Right atrium auricular region (tissue), 2 donors: ENCODE measurements at places on chromosomes 12 and 14. TPM values are rescaled to one million over a fixed set of nuclear protein-coding genes. Genes with fewer than 3 reads are reported as not detected.
A peak's percentile ranks its signal among the peaks of the same experiment; 100 is the strongest.

- no peaks in the 10 kb centered on the region for H3K36me3 ChIP-seq
- DNase-seq = no peak
- no peaks in the 10 kb centered on the region for H3K4me1 ChIP-seq
- H3K27me3 ChIP-seq = no peaks in the 10 kb centered on the region
- H3K4me3 ChIP-seq = no peak overlapping the region
These were observed 44.3 kb downstream of the CCDC92 start for GRCh38 chr12:123928274-123928865.

GRCh38 chr14:63677891-63678379 lies 36.3 kb upstream of the WDR89 start:
- no peak overlapping the region for H3K4me3 ChIP-seq
- no peaks in the 10 kb centered on the region for H3K4me1 ChIP-seq
- no peaks in the 10 kb centered on the region for H3K36me3 ChIP-seq
- no peak overlapping the region for H3K27ac ChIP-seq
- no peak for DNase-seq
- H3K27me3 ChIP-seq = no peaks in the 10 kb centered on the region

Gene FOXN4
- total RNA-seq = not detected

GRCh38 chr12:108788911-108789310 lies 57.6 kb upstream of the CORO1C start:
- DNase-seq = no peak
- H3K4me3 ChIP-seq = no peak overlapping the region
- peaks cover 66% of the 10 kb centered on the region for H3K4me1 ChIP-seq
- H3K27ac ChIP-seq = peak overlapping the region; percentile 70

- no peaks in the 10 kb centered on the region for H3K27me3 ChIP-seq
- H3K4me1 ChIP-seq = no peaks in the 10 kb centered on the region
- no peak for DNase-seq
- no peaks in the 10 kb centered on the region for H3K36me3 ChIP-seq
These were observed 34.2 kb downstream of the ATP2B1 start for GRCh38 chr12:89674326-89674942.

Gene ACSM4
- not detected for total RNA-seq

- peak overlapping the region; percentile 75 for H3K27ac ChIP-seq
- peak; percentile 81 for DNase-seq
- H3K27me3 ChIP-seq = no peaks in the 10 kb centered on the region
- peaks cover 4% of the 10 kb centered on the region for H3K4me1 ChIP-seq
- no peaks in the 10 kb centered on the region for H3K36me3 ChIP-seq
These were observed 73.4 kb upstream of the EIF5 start for GRCh38 chr14:103260629-103261124.

Gene RDH16
- 0.16 TPM for total RNA-seq

GRCh38 chr14:77133720-77134338 lies 7.8 kb downstream of the ZDHHC22 start:
- H3K27ac ChIP-seq = no peak overlapping the region
- H3K36me3 ChIP-seq = no peaks in the 10 kb centered on the region
- DNase-seq = no peak
- no peaks in the 10 kb centered on the region for H3K27me3 ChIP-seq
- H3K4me3 ChIP-seq = no peak overlapping the region
- H3K4me1 ChIP-seq = no peaks in the 10 kb centered on the region

DNA sequence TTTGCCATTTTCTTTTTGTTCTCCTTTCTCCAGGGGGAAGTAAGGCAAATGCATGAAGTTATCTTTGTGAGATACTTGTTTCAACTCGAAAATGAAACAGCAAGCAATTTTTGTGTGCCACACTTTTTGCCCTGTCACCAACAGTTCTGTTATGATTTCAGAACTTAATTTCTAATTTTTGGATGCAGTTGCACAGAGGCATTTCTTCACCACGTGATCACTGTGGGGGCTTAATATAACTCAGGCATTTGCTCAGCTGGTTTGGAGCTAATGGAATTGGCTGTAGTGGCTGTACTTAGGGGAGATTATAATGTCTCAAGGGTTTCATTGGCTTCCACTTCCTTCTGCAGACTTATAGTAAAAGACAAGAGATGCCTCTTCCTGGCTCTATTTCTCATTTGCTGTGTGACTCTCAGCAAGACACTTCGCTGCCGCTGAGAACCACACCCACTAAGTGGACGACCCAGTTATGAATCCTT lies 452.4 kb downstream of the RAD51B start:
- no peak overlapping the region for H3K4me3 ChIP-seq
- no peak for DNase-seq
- no peaks in the 10 kb centered on the region for H3K27me3 ChIP-seq
- H3K4me1 ChIP-seq = peaks cover 12% of the 10 kb centered on the region
- H3K27ac ChIP-seq = no peak overlapping the region

Gene PLEKHG7
- not detected for total RNA-seq

- H3K27me3 ChIP-seq = no peaks in the 10 kb centered on the region
- no peaks in the 10 kb centered on the region for H3K36me3 ChIP-seq
These were observed 13.3 kb downstream of the MOAP1 start for GRCh38 chr14:93171376-93171775.

- H3K4me1 ChIP-seq = no peaks in the 10 kb centered on the region
- no peak overlapping the region for H3K4me3 ChIP-seq
- H3K36me3 ChIP-seq = no peaks in the 10 kb centered on the region
- H3K27me3 ChIP-seq = no peaks in the 10 kb centered on the region
- no peak for DNase-seq
These were observed 120.0 kb downstream of the CPNE8 start for GRCh38 chr12:38785381-38785780.

GRCh38 chr14:93303659-93304058 lies 29.2 kb downstream of the BTBD7 start:
- H3K4me3 ChIP-seq = no peak overlapping the region
- DNase-seq = no peak
- no peaks in the 10 kb centered on the region for H3K27me3 ChIP-seq
- H3K4me1 ChIP-seq = no peaks in the 10 kb centered on the region

GRCh38 chr14:95713596-95714371 lies at the start of gene TCL1A:
TCL1A (minus strand) TSS chr14:95714125; CDS start chr14:95714066, 59 bp downstream.
- no peaks in the 10 kb centered on the region for H3K36me3 ChIP-seq
- H3K4me1 ChIP-seq = no peaks in the 10 kb centered on the region
- H3K27ac ChIP-seq = no peak within 1 kb of the TSS
- DNase-seq = no peak

Gene FAM186B
- total RNA-seq = not detected

GRCh38 chr12:1551496-1551895 lies 42.9 kb downstream of the FBXL14 start:
- no peak overlapping the region for H3K4me3 ChIP-seq
- no peak for DNase-seq
- H3K27me3 ChIP-seq = no peaks in the 10 kb centered on the region
- H3K27ac ChIP-seq = no peak overlapping the region
- H3K36me3 ChIP-seq = no peaks in the 10 kb centered on the region

Gene TEX52
- not detected for total RNA-seq

Gene AKAP3
- 7.1 TPM for total RNA-seq

Gene KLRB1
- not detected for total RNA-seq

- peak; percentile 81 for DNase-seq
- no peaks in the 10 kb centered on the region for H3K36me3 ChIP-seq
- no peaks in the 10 kb centered on the region for H3K27me3 ChIP-seq
- no peak overlapping the region for H3K4me3 ChIP-seq
These were observed 30.1 kb upstream of the PPP2R5C start for GRCh38 chr14:101731187-101732080.

Gene PROX2
- total RNA-seq = not detected

Gene RPGRIP1
- not detected for total RNA-seq

GRCh38 chr12:62631471-62632410 lies 165.1 kb downstream of the MON2 start:
- H3K27me3 ChIP-seq = no peaks in the 10 kb centered on the region
- peaks cover 12% of the 10 kb centered on the region for H3K4me1 ChIP-seq
- peak overlapping the region; percentile 72 for H3K27ac ChIP-seq

GRCh38 chr12:26056335-26056734 lies 68.5 kb downstream of the BHLHE41 start:
- no peak for DNase-seq
- no peaks in the 10 kb centered on the region for H3K4me1 ChIP-seq
- H3K27ac ChIP-seq = no peak overlapping the region
- no peaks in the 10 kb centered on the region for H3K27me3 ChIP-seq
- no peak overlapping the region for H3K4me3 ChIP-seq

Gene KCNK10
- total RNA-seq = not detected

Gene SOX5
- total RNA-seq = 5.6 TPM

GRCh38 chr12:32586390-32586789 lies 92.7 kb upstream of the DNM1L start:
- H3K4me1 ChIP-seq = no peaks in the 10 kb centered on the region
- no peak overlapping the region for H3K27ac ChIP-seq

Gene LBHD2
- total RNA-seq = not detected

DNA sequence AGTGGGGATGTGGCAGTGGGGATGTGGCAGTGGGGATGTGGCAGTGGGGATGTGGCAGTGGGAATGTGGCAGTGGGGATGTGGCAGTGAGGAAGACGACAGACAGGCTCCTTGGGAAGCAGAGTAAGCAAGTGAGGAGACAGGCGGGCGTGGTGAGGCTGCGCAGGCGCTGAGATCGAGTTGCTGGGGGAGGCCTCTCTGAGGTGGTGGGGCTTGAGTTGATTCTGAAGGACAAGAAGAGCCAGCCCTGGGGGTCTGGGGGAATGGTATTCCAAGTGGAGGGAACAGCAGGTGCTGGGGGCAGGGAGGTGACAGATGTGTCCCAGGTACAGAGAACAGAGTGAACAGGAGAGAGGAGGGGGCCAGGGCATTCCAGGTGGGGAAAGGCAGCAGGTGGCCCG lies 33.8 kb upstream of the TSPAN9 start:
- H3K27ac ChIP-seq = no peak overlapping the region
- DNase-seq = no peak
- no peaks in the 10 kb centered on the region for H3K27me3 ChIP-seq
- no peak overlapping the region for H3K4me3 ChIP-seq
- H3K36me3 ChIP-seq = peaks cover 17% of the 10 kb centered on the region

DNA sequence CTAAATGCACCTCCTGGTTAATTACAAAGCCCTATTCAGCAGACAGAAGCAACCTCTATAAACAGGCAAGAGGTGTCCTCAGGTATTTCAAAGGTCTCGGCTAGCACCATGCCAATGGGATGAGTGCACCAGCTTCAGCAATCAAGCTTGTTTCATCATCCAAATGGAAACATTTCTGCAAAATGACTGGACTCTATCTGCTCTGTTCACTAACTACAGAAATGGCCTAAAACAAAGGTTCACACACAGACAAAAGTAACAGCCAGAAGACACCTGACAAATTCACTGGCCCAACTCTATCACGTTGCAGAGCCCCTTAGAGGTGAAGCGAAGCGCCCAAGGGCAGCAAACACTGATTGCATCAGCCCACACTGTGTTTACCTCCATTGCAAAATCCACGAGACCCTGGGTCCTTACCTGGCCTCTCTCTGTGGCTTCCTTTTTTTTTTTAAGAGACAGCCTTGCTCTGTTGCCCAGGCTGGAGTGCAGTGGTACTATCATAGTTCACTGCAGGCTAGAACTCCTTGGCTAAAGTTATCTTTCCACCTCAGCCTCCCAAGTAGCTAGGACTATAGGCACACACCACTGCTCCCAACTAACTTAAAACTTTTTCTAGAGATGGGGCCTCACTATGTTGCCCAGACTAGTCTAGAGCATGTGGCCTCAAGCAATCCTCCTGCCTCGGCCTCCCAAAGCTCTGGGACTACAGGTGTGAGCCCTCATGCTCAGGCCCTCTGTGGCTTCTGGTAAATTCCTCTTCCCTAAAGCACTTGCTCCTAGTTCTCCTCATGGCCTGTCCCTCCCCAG lies 8.5 kb upstream of the SYNE3 start:
- DNase-seq = peak; percentile 53
- H3K27me3 ChIP-seq = no peaks in the 10 kb centered on the region
- no peak overlapping the region for H3K4me3 ChIP-seq
- H3K27ac ChIP-seq = no peak overlapping the region
- peaks cover 57% of the 10 kb centered on the region for H3K4me1 ChIP-seq
- no peaks in the 10 kb centered on the region for H3K36me3 ChIP-seq

Gene DYRK4
- total RNA-seq = 31.7 TPM
